ENCODE measurements at places on chromosomes 16 and 17.

DNA sequence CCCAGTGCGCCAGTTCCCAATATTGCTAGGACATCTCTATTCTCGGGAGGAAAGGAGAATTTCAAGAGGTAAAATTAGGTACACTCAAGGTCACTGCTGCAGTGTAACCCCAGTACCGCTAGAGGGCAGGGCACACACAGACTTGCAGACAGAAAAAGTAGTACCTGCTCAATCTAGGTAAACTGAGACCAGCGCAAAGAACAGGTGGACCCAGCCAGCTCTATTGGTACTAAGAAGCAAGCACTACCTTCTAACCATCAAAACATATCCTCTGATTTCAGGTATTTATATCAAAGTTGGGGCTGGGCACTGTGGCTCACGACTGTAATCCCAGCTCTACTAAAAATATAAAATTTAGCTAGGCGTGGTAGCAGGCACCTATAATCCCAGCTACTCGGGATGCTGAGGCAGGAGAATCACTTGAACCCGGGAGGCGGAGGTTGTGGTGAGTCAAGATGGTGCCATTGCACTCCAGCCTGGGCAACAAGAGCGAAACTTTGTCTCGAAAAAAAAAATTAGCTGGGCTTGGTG is 3.6 kb upstream of the WDR81 start:
- DNase-seq, result peak; percentile 59

GRCh38 chr17:14923981-14924380 is 341.1 kb downstream of the PMP22 start:
- no peak for DNase-seq

- DNase-seq, result no peak
Measured at GRCh38 chr17:57534863-57535248, 210.2 kb downstream of the CCDC182 start.

DNA sequence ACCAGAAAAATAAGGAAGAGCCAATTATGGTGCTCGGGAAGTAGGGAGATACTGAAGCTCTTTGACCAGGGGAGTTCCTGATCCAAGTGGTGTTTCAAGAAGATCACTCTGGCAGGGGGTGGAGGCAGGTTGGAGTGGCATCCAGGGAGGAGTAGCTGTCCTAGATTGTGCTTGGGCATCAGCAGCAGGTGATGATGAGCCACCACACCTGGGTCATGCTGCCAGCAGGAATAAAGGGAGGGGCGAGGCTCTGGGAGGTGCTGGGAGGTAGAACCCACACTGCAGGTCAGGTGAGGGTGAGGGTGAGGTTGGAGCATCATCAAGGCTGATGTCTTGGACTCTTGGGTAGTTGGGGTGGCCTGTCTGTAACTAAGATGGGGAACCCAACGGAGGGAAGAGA is 35.4 kb upstream of the ADGRG1 start:
- DNase-seq, result no peak

GRCh38 chr16:30040221-30040620 is 9.2 kb upstream of the TLCD3B start:
- DNase-seq, result no peak
